ENCODE measurements at places on chromosomes 6 and 20.

DNA sequence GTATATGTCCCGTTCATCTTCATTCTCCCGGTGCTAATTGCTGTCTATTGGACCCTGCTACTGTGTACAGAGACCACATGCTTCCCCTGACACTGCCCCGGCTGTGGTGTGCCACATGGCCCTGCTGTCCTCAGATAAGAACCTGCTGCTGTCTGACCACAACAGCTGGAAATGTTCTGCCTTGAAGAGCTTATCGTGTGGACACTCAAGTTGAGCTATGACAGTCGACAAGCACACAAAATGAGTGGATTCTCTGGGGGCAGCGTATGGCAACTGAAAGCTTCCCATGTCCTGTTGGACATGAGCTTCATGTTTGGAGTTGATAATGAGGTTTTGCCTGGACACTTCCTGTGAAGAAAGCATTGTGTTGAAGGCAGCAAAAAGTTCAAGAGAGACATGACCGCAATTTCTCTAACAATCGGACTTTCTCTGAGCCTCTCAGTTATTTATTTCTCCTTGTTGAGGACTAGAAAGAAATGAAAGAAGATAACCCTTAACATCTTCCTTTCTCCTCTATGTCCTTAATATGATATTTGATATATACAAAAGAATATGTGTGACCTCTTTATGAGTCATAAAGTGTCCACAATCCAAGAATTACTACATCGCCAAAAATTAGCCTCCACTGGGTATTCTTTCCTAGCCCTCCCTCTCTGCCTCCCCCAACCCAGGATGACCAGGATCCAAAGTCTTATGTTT lies 187.1 kb upstream of the TCF21 start:
- DNase-seq: no peak

DNA sequence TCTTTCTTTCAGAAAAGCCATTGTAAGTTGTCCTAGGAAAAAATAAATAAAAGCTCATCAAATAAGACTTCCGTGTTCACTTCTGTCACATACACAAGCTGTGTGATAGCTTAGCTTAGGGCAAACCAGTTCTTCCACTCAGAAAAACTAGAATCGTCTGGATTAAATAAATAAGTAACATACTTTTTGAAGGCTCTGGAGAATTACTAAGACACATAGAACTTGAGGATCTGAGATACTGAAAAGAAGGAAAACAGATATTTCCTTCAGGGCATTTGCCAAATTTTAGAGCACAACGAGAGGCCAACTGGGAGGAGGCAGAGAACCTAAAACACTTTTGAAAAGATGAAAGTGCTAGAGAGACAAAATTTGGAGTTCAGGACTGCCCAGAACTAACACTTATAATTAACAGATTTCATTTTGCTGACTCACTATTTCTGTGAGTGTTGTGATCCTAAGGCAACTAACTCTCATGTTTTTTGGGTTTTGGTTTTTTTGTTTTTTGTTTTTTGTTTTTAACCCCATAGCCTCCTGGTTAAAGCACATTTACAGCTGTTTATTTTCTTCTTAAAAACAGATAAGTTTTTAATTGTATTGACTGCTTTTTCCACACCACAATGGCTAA lies 38.7 kb upstream of the THEMIS start:
- peak; percentile 35 for DNase-seq

DNA sequence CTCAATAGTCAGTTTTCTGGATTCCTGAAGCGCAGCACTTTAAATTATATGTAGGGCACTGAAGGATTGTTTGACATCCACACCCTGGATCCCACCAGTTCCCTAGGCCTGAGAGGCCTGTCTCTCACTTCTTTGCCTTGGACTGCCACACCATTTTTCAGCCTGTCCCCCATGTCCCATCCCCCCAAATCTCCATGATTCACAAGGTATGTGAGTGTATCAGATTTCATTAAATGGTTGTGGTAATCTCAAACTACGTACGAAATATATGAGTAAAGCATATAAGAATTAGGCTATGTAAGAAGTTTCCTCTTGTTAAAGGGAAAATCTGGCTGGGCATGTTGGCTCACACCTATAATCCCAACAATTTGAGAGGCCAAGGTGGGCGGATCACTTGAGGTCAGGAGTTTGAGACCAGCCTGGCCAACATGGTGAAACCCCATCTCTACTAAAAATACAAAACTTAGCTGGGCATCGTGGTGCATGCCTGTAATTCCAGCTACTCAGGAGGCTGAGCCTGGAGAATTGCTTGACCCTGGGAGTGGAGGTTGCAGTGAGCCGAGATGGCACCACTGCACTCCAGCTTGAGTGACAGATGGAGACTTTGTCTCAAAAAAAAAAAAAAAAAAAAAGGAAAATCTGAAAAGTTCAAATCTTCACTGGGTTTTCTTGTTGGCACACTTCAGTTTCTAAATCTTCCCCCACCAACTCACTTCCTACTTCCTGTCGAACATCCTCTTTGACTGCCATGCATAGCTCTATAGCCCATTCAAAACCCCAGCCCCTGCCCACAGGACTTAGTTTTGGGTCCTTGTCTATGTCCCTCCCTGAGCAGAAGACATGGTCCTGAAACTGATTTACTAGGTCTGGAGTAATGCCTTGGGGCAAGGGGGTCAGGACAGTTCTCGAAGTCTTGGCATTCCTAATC lies 97.3 kb upstream of the SHLD1 start:
- DNase-seq: no peak

DNA sequence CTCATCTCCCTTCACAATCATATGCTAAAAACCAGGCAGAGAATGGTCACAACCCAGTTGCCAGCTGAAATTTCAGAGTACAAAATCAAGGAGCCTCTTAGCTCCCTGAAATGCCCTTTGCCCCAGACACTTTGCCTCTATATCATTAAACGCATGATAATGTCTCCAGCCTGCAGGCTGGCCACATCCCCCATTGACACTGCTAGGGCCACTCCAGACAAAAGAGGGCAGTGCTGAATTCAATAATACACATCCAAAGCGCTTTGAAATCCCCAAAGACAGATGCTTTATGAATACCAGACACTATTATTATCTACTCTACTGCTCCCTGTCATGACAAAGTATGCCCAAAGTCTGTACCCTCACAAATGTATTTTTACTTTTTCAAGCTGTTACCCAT lies 348.3 kb upstream of the POU3F2 start:
- no peak for DNase-seq

- no peak for DNase-seq
Observed at GRCh38 chr6:38634518-38634917, 5.2 kb downstream of the BTBD9 start.

DNA sequence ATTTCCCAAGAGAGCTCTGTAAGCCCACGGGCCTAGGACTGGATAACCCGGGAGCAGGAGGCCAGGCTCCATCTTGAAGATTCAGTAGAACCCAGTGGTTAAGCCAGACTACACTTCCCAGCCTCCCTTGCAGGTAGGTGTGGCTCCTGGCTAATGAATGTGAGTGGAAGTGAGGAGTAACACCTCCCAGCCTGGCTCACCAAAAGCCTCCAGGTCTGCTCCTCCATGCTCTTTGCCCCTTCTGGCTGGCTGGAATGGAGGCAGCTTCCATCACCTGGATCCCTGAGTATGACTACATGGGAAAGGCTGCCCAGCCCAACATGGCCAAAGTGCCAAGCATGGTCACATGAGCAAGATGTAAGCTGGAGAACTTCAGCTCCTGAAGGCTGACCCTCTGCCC lies 9.7 kb downstream of the LRRN4 start:
- DNase-seq: no peak

GRCh38 chr20:12573442-12573841 lies 435.3 kb upstream of the SPTLC3 start:
- no peak for DNase-seq

Measured in DMS153 (cell line).